T1000 (cell line): ENCODE measurements at places on chromosomes 2 and 18.

DNA sequence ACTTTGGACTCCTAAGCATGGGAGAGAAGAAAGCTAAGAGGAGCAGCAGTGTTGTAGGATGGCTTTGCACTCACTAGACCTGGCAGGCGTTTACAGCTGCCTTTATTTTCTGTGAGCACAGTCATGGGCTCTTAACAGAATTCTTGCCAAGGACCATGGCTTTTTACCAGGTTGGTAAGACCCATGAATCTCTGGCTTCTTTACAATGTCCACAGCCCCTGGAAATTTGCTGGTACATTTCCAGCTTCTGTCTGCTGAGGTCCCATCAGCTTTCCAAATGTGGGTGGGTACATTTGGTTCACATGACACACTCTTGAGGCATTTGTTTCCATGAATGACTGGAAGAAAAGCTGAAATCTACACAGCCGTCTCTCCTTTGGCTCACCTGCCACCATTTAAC, 162.7 kb downstream of the PPP1R1C start:
- no peak for DNase-seq

DNA sequence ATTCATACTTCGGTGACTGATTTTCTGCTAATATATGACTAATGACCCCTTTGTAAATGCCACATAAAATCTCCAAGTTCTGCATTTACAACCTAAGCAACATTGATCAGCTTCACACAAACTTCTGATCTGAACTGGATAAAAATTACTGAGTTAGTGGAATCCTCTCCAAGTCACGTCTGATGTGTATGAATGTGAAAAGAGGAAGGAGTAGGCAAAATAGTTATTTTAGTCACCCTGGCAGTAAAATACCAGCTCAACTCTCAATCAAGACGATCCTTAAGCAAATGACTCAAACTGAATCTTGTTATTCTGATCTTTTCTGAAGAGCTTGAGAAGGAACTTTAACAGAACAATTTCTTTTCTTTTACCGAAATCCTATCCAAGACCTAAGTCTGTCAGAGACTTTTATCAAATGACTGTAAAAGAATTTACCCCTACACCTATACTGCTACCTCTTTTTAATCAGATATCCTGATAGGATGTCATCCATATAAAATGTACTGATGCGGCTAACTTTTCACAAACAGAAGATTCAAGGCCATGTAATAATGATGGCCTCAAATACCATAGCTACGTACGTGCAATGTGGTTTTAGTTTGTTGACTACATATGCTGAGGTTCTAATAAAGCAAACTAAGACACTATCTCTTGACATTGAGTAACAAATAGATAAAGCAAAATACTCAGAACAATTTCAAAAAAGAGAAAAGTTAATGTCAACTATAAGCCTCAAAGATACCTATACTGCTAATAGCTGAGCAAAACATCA, 23.7 kb downstream of the CUL3 start:
- no peak for DNase-seq

DNA sequence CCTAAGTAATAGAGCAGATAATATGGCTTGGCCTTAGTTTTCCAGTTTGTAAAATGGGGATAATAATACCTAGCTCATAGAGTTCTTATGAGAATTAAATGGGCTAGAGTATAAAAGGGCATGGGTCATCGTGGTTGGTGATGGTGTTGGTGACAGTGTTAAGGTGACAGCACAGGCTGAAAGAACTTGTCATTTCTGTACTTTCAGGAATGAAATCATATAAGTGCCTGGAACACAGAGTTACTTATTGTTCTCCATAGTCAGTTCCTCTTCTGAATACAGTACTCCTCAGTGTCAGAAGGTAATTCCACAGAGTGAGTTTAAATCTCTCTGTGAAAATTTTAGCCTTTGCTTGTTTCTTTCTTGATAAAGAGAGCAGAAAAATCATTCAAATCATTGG, 42.4 kb downstream of the KIF5C start:
- DNase-seq, result no peak

DNA sequence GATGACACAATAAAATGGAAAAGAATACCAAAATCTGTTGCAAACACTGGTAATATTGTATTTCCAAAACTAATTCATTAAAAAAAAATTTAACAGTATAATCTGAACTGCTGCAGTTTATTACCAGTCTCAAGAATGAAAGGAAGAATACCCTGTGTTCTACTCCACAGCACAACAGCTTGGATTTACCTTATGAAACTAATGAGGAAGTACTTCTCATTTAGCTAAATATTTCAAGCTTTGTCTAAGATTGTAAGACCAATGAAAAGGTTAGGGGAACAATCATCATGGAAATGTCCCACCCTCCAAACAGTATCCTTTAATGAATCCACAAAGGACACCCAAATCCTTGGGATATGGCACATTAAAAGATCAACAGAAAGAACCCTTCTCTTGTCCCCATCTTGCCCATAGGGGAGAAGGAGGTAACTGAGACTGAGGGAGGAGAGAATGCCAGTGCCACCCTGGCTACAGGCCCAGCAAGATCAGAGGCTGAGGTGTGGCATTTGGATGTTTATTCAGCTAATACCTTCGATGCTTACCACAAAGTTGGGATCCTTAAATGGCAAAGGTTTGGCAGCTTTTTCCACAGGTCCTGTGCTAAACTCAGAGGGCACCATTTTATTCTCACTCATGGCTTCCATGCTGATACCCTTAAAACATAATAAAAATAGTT, 17.7 kb downstream of the INO80C start:
- DNase-seq, result no peak

GRCh38 chr2:54613386-54613785, 110.1 kb upstream of the EML6 start:
- no peak for DNase-seq

DNA sequence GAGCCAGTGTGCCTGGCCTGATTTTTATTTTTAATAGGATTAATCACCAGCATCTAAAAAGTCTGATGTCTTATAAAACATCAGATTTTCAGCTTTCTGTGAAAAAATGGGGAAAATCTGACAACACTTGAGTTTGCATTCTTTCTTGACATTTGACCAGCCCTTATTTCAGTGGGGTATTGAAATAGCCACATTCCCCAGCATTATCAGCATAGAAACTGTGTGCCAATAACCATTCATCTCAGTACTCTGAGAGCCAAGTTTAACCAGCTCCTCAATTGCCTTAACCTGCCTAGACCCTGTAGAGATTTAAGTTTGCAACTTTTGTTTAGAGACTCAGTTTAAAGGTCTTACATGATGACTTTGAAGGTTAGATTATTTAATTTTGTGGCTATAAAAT, 155.0 kb downstream of the CERS6 start:
- no peak for DNase-seq
